HFFc6 (cell line): ENCODE measurements at places on chromosomes 3 and 15.

DNA sequence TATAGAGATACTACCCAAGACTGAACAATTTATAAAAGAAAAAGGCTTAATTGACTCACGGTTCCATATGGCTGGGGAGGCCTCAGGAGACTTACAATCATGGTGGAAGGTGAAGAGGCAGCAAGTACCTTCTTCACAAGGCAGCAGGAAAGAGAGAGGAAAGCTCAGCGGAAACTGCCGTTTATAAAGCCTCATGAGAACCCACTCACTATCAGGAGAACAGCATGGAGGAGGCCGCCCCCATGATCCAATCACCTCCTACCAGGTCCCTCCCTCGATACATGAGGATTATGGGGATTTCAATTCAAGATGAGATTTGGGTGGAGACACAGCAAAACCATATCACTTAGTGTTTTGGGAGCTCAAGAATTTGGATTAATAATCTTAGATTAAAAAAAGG, 240.2 kb downstream of the UACA start:
- no peak for DNase-seq

DNA sequence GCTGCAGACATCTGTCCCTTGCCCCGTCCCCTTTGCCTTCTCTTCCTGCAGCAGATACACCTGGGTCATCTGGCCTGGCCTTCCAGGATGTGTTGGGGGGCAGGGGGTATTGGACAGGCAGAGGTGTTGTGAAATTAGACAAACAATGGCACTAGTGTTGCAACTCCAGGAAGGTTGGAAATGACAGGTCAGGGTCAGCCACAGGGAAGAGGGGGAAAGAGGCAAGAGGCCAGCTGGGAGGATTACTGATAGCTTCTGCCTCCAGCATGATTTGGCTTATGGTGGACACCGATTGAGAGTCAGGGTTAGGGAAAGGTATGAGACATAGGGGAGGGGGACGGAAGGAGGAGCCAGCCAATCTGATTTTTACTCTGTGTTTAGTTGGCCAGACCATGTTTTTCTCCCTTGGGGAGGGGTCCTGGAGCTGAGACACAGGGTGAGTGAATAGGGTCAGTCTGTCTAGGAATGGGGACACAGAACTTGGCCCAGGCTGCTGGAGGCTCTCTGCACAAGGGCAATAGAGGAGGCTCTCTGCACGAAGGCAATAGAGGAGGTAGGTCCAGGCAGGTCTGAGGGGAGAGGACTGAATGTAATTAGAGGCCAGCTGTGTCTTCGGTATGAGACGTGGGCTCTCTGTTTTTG, 3.4 kb upstream of the ATP2B2 start:
- DNase-seq: no peak

GRCh38 chr3:138188013-138188730, 1.1 kb downstream of the ARMC8 start:
- DNase-seq: peak; percentile 48

- DNase-seq: no peak
These were observed 399.7 kb upstream of the NR2F2 start for GRCh38 chr15:95930659-95931375.

- no peak for DNase-seq
These were observed 18.9 kb upstream of the GOLGB1 start for GRCh38 chr3:121768452-121768851.

DNA sequence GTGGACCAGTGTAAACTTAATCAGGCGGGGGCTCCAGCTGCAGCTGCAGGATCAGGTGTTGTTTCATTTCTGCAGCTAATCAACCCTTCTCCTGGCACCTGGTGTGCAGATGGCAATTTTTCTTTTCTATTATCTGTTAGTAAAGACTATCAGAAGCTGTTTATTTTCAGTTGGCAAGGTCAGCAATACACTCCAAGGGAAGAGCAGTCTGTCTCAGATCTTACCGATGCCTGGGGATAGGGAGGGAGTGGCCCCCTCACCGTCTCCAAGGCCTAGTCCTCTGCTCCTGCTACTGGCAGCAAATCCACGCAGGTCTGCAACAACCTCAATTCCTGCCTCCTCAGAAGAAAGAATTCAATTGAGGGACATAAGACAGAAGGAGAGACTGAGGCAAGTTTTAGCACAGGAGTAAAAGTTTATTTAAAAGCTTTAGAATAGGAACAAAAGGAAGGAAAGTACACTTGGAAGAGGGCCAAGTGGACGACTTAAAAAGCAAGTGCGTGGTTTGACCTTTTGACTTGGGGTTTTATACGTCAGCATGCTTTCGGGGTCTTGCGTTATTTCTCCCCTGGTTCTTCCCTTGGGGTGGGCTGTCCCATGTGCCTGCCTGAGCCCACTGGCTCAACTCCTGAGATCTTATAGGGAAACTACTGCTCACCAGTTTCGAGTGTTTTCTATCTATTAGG, 9.2 kb downstream of the CCRL2 start:
- DNase-seq: no peak

DNA sequence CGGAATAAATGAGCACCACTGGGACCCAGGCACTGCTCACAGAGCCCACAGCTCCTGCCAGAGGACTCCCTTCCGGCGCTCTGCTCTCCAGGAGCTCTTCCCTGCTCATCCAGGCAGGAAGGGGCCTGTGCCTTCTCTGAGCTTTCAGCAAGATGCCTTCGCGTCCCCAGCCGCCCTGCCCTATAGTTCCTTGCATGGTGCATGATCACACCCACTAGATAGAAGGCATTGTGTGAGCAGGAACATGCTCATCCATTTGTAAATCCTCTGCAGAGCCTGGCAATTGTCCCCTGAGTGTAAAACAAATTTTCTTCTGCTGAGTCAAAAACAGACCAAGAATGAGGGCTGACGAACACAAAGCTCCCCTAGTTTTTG, 181.6 kb downstream of the MEGF11 start:
- DNase-seq: peak; percentile 2

GRCh38 chr15:55695432-55695831, 47.5 kb downstream of the PRTG start:
- no peak for DNase-seq

GRCh38 chr3:149813367-149814281, 609 bp downstream of the RNF13 start:
- peak; percentile 34 for DNase-seq

DNA sequence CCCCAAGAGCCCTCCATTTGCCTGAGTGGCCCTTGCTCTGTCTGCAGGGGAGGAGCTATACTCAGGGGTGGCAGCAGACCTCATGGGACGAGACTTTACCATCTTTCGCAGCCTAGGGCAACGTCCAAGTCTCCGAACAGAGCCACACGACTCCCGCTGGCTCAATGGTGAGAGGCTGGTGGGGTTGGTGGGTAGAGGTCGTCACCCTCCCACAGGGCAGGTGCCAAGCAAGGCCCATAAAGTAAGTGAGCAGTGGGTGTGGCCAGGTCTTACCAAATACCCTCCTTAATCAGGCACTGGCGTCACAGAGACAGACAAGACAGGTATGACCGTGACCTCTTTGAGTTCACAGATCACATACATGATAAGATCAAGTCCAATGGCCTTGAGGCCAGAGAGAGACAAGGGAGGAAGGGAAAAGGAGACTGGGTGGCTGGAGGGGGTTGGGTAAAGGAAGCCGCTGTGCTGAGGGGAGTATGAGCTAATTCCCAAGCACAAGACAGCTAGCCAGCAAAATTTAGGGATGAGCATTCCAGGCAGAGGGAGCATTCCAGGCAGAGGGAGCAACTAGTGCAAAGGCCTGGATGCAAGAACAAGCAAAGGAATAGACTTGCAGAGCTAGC, 2.5 kb downstream of the SEMA3B start:
- DNase-seq: no peak

DNA sequence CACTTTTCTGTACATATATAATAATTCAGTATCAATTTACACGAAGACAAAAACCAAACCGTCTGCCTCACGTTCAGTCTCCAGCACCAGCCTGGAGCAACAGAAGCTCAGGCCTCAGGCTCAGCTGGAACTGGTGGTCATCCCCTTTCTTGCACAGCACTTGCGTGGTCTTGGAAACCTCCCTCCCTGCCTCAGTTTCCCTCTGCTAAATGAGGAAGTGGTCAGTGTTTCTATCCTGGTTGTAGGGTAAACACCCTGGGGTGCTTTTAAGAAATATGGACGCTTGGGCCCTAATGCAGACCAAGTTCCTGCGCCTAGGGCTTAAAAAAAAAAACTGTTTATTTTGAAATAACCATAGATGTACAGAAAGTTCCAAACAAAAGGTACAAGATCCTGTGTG, 21.6 kb downstream of the IQSEC1 start:
- no peak for DNase-seq

GRCh38 chr3:39343076-39343717, 13.7 kb downstream of the CCR8 start:
- DNase-seq: no peak

DNA sequence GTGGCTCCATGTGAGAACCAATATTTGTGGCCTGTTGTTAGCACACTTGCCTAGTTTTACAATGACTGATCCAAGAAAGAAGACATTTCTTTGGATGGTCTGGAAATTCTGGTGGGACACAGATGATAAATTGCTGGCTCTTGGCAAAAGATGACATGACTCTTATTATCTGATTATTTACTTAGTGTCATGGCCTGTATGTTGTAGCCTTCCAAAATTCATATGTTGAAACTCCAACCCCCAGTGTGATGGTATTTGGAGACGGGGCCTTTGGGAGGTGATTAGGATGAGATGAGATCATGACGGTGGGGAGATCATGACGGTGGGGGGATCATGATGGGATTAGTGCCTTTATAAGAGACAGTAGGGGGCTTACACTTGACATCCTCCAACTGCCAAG, 30.0 kb upstream of the AKAP13 start:
- no peak for DNase-seq

GRCh38 chr3:32556332-32556731, 14.3 kb downstream of the DYNC1LI1 start:
- DNase-seq: no peak

DNA sequence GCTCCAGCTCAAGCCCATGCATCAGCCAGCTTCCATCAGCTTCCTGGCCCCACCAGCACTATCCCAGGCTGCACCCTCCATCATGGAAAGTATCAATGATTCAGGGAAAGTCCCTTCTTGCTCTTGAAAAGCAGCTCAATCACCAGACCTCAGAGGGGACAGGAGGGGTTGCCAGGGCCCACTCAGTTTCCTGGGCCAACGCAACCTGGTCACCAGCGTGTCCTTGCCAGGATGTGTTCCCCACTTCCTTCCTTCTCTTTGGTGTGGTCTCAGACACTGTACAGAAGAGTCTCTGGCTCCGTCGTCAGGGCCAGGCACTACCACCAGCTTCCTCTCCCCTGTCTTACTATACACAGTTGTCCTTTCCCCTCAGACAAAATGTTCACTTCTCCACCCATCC, 3.0 kb downstream of the HDC start:
- DNase-seq: no peak

DNA sequence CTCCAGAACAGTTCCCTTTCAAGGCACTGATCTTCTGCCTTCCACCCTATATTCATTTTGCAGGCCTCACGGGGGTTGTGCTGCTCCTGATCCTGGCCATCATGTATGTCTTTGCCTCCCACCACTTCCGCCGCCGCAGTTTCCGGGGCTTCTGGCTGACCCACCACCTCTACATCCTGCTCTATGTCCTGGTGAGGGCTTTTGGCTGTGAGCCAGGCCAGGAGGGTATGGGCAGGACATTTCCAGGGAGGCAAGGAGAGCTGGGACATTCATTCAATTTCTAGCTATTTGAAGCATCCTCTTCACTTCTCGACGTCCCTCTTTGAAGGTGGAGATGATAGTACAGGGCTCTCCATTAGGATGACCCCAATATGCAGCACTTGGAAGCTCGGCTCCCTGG, 25.9 kb downstream of the DUOX1 start:
- DNase-seq: no peak

DNA sequence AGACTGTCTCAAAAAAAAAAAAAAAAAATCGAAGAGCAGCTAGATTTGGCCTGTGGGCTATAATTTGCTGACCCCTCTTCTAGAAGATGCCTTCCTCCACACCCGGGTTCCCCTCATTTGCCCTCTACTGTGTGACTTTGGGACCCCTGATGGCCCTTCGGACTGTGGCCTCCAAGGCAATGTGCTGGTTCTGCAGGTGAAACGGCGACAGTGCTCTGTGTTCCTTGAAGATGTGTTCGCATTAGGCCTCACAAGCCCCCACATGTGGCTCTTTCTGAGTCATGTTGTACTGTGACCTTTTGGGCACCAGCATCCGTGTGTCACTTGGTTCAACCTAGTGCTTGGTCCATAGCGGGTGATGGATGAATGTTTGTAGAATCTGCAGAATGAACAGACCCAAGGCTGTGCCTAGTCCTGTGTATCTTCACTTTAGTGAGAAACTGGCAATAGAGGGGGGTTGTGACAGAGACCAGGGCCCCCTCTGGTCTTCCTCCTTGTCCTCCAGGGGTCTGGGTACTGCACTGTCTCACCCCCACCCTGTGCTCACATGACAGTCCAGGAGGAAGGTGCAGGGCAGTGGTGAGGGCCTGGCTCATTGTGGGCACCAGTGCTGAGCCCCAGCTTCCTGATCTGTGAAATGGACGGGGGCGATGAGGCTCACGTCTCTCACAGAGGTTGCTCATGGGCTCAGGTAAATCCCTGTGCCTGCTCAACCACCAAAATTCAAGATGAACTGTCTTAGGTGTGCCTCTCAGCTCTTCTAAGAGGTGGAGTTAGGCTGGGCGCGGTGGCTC, 22.7 kb downstream of the GOLGA6L2 start:
- no peak for DNase-seq

DNA sequence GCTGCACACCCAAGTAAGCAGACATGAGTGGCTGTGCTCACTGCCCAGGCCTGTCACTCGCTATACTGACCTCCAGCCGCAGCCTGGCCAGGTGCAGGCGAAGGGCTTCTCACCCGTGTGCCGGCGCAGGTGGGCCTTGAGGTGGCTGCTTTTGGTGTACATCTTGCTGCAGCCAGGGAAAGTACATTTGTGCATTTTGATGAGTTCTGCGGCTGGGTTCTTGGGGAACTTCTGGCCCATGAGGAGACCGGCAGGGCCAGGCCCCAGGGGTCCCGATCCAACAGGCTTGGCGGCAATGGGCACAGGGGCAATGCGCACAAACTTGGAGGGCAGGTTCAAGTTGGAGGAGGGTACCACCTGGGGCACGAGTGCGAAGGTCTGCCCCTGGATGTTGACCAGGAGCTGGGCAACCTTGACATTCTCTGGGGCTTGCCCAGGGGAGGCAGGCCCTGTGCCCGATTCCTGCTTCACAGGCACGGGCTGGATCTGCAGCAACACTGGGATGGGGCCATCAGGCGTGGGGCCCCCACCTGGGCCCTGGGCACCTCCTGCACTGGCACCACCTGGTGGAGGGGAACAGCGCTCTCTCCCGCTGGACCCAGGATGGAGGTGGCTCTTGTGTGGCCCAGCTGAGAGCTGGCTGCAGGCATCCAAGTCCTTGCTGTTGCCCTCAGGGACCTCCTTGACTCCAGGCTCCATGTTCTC, 5.3 kb downstream of the KLF15 start:
- no peak for DNase-seq

DNA sequence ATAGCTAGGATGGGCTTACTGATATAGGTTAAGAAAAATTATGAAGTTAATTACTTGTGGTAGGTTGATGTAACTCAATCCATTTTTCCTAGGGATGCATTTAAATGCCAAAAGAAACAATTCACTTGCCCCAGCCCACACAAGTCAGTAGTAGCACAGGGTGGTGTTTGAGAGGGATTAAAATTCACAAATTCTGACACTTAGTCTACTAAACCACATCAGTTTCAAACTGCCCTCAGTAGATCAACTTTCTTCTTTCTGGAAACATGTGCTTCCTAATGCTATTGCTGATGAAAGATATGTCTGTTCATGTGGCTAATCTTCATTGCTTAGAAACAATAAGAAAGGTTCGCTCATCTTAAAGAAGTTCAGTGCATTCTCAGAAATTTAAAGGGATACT, 160.6 kb downstream of the EPHA3 start:
- no peak for DNase-seq

- no peak for DNase-seq
These were observed 197.2 kb upstream of the RBMS3 start for GRCh38 chr3:29083676-29084075.
